SJCRH30 (cell line): ENCODE measurements at places on chromosomes 13 and 19. TPM values are rescaled to one million over a fixed set of nuclear protein-coding genes. Genes with fewer than 3 reads are reported as not detected.

DNA sequence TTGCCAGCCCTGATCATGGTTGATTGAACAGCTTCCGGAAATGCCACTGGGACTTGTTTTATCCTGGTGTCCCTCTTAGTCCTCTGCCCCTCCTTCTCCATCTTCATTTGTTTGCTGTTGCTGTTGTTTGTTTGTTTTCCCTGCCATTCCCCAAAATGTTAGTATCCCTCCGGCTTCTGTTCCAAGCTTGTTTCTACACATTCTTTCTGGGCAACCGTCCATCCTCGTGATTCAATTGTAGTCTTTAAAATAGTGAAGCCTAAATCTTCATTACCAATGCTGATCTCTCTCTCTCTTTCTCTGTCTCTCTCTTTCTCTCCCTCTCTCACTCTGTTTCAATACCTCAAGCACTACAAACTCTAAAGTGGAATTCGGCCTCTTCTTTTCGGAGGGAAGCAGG is 649.3 kb upstream of the ARGLU1 start:
- H3K4me1 ChIP-seq, result no peaks in the 10 kb centered on the region
- no peak overlapping the region for H3K4me3 ChIP-seq
- no peaks in the 10 kb centered on the region for H3K36me3 ChIP-seq
- no peak overlapping the region for H3K27ac ChIP-seq

DNA sequence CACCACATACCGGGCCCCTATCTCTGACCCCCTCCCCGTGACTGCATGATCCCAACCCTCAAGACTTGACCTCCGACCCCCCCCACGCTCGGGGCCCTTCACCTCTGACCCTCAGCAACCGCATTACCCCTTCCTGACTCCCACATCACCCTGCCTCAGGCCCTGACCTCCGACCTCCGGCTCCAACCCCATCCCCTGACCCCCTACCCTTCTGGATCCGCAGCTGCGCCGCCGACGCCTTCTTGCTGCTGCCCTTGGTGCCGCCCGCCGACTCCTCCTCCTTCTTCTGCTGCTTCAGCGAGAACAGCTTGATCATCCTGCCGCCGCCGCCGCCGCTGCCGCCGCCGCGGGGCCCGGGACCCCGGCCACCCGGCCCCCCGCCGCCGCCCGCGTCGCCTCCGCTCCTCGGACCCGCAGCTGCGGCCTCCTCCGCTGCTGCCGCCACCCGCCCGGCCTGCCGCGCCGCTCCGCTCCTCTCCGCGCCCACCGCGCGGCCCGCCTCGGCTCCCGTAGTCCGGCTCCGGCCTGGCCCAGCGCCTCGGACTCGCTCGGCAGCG is at the start of gene UBE2M:
UBE2M (minus strand) TSS at position 546 of the 557 bp plus-strand sequence; CDS start at position 316, 230 bp downstream.
- peak within 1 kb of the TSS; percentile 62 for H3K4me3 ChIP-seq
- peaks cover 9% of the 10 kb centered on the region for H3K36me3 ChIP-seq
- no peaks in the 10 kb centered on the region for H3K27me3 ChIP-seq

GRCh38 chr19:43773725-43774102 is 7.1 kb downstream of the KCNN4 start:
- H3K36me3 ChIP-seq, result no peaks in the 10 kb centered on the region
- DNase-seq, result no peak
- H3K4me3 ChIP-seq, result no peak overlapping the region

- peaks cover 48% of the 10 kb centered on the region for H3K36me3 ChIP-seq
- H3K4me3 ChIP-seq, result no peak overlapping the region
- no peaks in the 10 kb centered on the region for H3K4me1 ChIP-seq
- no peak overlapping the region for H3K27ac ChIP-seq
Measured at GRCh38 chr19:8821748-8822241, 10.3 kb downstream of the ZNF558 start.

- DNase-seq, result no peak
- no peaks in the 10 kb centered on the region for H3K4me1 ChIP-seq
- no peak overlapping the region for H3K27ac ChIP-seq
- no peaks in the 10 kb centered on the region for H3K27me3 ChIP-seq
- no peak overlapping the region for H3K4me3 ChIP-seq
- no peaks in the 10 kb centered on the region for H3K36me3 ChIP-seq
Measured at GRCh38 chr13:94268661-94269060, 210.8 kb downstream of the DCT start.

DNA sequence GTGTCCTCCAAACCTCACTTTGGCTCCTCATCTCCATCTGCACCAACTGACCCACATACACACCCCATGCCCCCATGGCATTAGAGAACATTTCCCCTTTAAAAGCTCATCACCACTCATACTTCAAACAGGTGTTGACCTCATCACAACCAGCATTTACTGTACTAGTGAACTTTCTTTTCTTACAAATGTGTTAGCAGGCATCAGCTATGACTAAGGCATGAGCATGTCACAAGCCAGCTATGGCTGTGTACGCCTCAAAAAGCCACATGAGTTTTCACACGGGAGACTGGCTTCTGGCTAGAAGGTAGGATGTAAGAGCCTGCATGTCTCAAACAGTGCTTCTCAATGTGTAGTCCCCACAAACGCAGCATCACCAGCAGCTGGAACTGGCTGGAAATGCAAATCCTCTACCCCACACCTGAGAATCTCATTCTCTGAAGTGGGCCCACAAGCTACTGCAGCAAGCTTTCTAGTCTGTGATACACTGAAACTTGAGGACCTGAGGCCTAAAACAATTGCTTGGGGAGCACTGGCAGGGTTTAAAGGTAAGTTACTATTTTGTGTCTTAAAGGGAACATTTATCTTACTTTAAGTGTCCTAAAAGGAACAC is 66.8 kb downstream of the TUBGCP3 start:
- DNase-seq, result no peak
- H3K27me3 ChIP-seq, result no peaks in the 10 kb centered on the region
- peaks cover 29% of the 10 kb centered on the region for H3K36me3 ChIP-seq
- H3K4me1 ChIP-seq, result peaks cover 37% of the 10 kb centered on the region
- no peak overlapping the region for H3K4me3 ChIP-seq
- peak overlapping the region; percentile 93 for H3K27ac ChIP-seq

- no peaks in the 10 kb centered on the region for H3K27me3 ChIP-seq
- H3K36me3 ChIP-seq, result peaks cover 9% of the 10 kb centered on the region
- DNase-seq, result no peak
- no peak overlapping the region for H3K4me3 ChIP-seq
Measured at GRCh38 chr13:97460853-97461252, 26.9 kb downstream of the RAP2A start.

GRCh38 chr13:46630431-46631178 is 77.6 kb downstream of the LRCH1 start:
- H3K27ac ChIP-seq, result no peak overlapping the region
- no peak overlapping the region for H3K4me3 ChIP-seq
- no peaks in the 10 kb centered on the region for H3K27me3 ChIP-seq
- peaks cover 42% of the 10 kb centered on the region for H3K4me1 ChIP-seq

Gene GSX1
- total RNA-seq, result not detected in 2 replicates

Gene GFY
- not detected in 2 replicates for total RNA-seq

Gene TICAM1
- 1.4 TPM in 2 replicates for total RNA-seq
